Fibroblast of the aortic adventitia (primary cell): ENCODE measurements at places on chromosomes 2 and 18. TPM values are rescaled to one million over a fixed set of nuclear protein-coding genes. Genes with fewer than 3 reads are reported as not detected.
A peak's percentile ranks its signal among the peaks of the same experiment; 100 is the strongest.

GRCh38 chr2:86416146-86416545 lies 25.0 kb upstream of the KDM3A start:
- no peak for DNase-seq

DNA sequence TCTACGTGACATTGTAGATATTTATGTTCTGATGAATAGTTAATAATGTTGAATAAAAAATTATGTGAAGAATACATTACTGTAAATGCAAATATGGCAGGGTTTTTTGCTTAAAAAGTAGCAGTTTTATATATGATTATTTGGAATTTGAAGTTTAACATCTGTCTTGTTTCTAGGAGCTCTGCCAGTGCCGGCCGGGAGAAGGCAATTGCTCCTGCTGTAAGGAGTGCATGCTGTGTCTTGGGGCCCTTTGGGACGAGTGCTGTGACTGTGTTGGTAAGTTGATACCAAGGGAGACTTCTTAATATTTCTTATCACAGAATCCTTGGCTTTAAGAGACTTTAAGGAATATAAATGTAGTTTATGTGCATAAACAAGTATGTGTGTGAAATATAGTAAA lies 25.2 kb downstream of the TWSG1 start:
- DNase-seq, result no peak

GRCh38 chr2:33729353-33729752 lies 130.3 kb upstream of the FAM98A start:
- DNase-seq, result no peak

DNA sequence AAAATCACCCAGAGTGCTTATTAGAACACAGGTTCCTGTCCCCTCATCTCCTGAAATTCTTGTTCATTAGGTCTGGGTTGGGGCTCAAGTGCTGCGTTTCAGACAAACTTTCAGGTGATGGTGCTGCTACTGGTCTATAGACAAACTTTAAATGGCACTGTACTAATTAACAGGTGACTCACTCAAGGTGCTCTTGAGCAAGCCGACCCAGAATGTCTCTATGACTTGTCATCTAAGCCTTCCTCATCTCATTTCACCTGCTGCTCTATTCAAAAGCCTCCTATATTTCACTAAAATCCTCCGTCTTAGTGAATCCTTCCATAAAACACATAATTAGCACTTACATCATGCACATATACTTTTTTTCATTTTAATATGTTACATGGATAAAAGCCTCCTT lies 29.9 kb upstream of the STK39 start:
- no peak for DNase-seq

- no peak for DNase-seq
Measured at GRCh38 chr2:98219152-98219551, 127.1 kb upstream of the CNGA3 start.

DNA sequence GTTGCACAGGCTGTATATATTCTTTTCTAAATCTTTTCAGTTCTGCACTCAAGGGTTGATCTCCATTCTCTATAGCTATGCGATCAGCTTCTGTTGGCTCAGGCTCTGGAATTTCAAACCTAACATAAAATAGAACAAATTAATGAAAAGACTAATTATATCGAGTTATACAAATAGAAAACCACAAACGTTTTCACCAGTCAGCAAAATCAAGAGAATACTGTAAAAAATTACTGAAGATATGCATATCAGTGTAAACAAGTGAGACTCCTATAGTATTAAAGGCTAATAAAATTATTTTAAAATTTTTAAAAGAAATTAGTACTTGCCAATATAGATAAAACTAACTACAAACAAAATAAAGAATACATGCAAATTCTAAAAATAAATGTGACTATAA lies 107.0 kb downstream of the SOS1 start:
- no peak for DNase-seq

DNA sequence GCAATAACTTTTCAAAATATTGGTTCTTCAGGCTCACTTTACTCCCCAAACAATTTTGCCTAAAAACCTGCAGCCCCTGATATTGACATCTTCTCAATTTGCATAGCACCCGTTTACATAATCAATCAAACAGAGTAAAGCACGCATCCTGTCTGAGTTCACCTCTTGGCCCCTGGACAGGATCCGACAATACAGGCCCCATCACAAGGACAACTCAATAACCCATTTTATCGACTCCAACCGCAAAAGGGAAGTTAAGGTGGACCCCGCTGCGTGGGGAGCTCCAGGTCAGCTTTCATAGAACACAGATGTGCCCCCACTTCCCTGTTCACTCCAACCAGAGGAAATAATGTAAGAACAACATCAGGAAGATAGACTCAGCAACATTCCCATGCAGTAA lies 44.7 kb downstream of the TTC32 start:
- DNase-seq, result no peak

- no peak for DNase-seq
Measured at GRCh38 chr18:11495441-11495840, 114.0 kb upstream of the SLC35G4 start.

DNA sequence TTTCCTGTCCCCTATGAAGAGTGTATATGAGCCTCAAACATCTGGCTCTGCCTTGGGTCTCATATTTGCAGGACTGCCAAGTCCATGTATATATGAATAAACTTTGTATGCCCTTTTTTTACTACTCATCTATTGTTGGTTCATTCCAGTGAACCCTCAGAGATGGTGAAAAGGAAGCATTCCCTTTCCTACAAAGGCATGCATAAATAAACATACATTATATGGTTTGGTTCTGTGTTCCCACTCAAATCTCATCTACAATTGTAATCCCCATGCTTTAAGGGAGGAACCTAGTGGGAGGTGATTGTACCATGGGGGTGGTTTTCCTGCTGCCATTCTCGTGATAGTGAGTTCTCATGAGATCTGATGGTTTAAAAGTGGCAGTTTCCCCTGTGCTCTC lies 534.2 kb downstream of the SPAG16 start:
- peak; percentile 35 for DNase-seq

DNA sequence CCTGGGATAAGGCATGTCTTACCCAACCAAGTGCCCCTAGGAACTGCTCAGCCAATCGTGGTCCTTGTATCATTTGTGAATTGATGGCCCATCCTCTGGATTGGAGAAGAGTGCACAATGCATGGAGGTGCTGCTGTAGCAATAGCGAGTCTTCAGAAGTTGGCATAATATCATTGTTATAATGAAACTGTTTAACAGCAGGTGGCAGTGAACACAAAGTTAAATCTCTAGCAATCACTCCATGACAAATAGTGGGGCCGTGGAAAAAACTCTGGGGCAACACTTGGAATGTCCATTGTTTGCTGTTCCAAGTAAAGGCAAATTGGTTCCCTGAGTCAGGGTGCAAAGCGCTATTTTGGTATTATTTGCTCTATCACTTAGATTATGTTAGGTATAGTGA lies 11.4 kb downstream of the REG1A start:
- no peak for DNase-seq

DNA sequence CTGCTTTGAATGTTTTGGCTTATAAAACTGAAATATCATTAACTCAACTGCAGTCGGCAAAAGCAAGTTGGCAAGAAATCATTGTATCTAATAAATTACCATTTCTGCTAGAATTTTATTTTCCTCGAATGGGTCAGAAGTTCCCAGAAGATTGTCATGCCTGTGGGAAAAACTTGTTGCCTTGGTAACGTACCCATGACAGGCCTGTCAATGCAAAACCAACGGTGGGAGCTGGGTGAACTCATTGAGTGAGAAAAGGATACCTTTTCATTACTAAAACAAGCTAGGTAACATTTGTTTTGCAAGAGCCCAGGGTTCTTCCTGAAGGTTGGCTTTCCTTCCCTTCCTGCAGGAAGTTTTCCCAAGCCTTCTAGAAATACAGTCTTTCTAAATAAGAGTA lies 9.5 kb downstream of the PLB1 start:
- no peak for DNase-seq

- DNase-seq, result no peak
Measured at GRCh38 chr2:157414050-157414449, 29.8 kb downstream of the CYTIP start.

DNA sequence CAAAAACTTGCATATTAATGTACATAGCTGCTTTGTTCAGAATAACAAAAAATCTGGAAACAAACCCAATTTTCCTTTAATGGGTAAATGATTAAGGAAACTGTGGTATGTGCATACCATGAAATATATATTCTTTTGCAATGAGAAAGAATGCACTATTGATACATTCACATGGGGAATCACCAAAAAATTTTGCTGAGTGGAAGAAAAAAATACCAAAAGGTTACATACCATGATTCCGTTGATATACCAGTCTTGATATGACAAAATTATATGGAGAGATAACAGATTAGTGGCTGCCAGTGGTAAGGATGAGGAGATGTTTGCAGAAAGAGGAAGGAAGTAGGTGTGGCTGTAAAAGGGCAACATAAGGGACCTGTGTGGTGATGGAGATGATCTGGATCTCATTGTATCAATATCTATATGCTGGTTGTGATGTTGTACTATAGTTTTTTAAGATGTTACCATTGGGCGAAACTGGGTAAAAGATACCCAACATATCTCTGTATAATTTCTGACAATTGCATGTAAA lies 54.6 kb upstream of the BCL2L11 start:
- DNase-seq, result no peak

DNA sequence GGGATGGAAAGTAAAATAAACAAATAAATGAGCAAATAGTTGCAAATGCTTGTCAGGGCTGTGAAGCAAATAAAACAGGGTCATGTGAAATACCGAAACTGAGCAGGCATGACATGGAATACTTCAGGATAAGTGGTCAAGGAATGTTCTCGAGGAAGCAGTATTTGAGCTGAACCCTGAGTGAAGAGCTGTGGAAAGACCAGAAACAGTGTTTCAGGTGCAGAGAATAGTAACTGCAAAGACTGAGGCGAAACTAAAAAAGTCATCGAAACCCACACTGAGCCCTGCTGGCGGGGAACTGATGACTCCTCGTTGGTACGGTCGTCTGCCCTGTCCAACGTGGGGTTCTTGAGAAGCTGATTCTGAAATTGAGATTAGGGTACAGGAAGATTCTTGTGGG lies 27.2 kb upstream of the MYCN start:
- DNase-seq, result no peak

GRCh38 chr2:239608723-239609122 lies 207.9 kb upstream of the HDAC4 start:
- DNase-seq, result no peak

- DNase-seq, result no peak
Measured at GRCh38 chr18:46290440-46291020, 186.3 kb downstream of the HAUS1 start.

DNA sequence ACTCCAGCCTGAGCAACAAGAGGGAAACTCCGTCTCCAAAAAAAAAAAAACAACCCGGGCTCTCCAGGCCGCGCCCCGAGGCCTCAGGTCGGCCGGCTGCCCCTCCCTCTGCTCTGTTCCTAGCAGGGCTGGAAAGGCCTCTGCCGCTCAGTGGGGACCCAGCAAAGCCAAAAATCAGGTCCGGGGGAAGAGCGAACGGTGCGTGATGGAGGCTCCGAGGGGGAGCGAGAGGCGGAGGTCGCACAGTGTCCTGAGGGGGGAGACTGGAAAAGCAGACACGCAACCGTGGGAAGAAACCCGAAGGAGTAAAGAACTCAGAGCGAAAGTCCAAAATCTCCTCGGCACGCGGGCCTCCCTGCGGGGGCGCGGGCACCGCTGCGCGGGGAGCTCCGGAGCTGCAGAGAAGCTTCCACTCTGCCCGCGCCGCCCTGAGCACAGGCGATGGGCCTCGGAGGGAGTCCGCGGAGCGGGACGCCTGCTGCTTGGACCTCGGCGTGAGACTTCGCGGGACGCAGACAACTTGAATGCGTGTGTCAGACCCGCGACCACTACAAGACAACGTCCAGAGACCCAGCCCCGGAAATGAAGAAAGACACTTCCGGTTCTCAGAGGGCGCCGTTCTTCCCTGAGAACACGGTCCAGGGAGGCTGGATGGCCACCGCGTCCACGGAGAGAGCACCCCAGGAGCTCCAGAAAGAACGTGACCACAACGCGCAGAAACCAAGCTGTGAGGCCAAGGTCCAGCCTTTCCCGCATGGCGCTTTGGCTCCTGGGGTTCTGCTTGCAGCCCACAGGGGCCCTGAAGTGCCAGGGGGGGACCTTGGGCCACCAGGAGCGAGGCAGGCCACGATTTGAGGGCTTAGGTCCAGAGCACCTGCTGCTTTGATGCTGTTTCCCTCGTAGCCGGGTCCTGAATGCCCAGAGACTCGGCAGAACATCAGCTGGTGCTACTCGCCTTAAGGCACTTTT lies 219.8 kb downstream of the DPP10 start:
- no peak for DNase-seq

The SPEG gene
- total RNA-seq, result 22.7 and 36.1 TPM in 2 replicates

The NT5C1B gene
- total RNA-seq, result not detected in 2 replicates

The ALPG gene
- not detected in 2 replicates for total RNA-seq

The SEMA4C gene
- 15.4 and 20.4 TPM in 2 replicates for total RNA-seq

The DUSP11 gene
- total RNA-seq, result 28.0 and 49.0 TPM in 2 replicates

The ERLEC1 gene
- total RNA-seq, result 64.5 and 72.1 TPM in 2 replicates

The DSG4 gene
- not detected in 2 replicates for total RNA-seq

The ACMSD gene
- not detected in 2 replicates for total RNA-seq
